Stimulated activated CD4-positive, alpha-beta T cell treated with anti-CD3 and anti-CD28 coated beads, Interleukin-12 subunit alpha, Interleukin-12 subunit beta, amount 100 ng/mL, for 24 hours (primary cell): ENCODE measurements at places on chromosomes 12 and 14.

DNA sequence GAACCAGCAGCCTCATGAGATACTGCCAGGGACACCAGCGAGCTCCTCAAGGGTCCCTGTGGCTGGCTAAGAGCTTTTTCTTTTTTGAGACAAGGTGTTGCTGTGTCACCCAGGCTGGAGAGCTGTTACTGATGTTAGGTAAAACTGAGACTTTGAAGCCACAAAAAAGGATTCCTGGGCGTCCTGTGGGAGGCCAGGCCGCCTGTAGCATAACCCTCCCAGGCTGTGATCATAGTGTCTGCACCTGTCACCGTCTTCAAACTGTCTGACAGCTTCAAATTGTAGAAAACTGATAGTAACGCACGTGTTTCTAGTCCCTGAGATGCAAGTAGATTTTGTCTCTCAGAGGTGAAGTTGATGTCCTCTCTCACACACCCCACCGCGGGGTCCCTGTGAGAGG, 4.1 kb downstream of the ZFYVE21 start:
- no peak for DNase-seq

DNA sequence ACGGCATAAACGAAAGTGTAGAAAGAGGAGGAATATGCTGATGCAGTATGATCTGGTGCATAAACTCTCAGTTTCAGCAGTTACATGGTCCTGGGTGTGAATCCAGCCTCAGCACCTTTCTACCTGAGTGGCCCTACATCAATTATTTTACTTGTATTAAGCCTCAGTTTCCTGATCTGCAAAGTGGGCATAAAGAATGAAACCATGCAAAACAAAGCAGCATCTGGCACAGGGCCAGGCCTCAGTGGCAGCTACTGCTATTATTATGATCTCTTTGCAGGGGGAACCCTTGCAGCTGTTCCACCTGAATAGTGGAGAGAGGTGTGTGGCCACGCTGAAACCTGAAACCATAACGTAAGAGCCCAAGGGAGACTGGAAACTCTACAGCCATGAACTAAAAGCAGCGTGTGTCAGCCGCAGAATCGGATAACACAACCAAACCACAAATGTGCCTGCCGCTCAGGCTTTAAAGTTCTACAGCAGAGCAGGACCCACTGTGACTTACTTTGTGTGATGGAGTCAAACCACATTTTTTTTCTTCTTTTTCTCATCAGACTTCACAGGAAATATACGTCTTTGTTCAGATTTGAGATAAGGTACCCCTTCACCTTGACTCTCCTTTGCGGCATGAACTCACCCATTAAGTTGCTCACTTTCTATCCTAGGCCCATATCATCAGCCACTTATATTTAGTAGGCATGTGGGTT, 29.2 kb upstream of the FOS start:
- peak; percentile 55 for DNase-seq

DNA sequence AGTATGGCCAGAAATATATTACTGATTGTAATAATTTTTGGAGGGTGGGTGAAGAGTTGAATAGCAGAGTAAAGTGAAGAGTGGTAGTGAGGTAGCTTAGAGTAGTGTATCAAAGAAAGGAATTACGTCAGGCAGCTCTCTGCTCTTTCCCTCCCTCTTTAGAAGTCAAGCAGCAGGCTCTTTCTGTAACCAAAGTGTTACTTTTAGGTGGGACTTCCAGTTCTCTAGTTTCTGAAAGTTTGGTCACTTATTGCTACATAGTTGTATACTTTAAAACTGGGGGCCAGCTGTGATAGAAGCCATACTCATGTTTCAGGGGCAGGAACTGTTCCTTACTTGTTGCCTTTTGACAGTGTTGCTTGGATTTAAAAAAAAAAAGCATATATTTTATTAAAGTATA, 30.6 kb downstream of the ATF7IP start:
- no peak for DNase-seq

GRCh38 chr14:75125617-75126016, 1.2 kb downstream of the NEK9 start:
- no peak for DNase-seq

- no peak for DNase-seq
These were observed 65.6 kb downstream of the FBXL14 start for GRCh38 chr12:1528791-1529190.

- no peak for DNase-seq
These were observed 8.2 kb downstream of the IPO8 start for GRCh38 chr12:30687265-30687986.

DNA sequence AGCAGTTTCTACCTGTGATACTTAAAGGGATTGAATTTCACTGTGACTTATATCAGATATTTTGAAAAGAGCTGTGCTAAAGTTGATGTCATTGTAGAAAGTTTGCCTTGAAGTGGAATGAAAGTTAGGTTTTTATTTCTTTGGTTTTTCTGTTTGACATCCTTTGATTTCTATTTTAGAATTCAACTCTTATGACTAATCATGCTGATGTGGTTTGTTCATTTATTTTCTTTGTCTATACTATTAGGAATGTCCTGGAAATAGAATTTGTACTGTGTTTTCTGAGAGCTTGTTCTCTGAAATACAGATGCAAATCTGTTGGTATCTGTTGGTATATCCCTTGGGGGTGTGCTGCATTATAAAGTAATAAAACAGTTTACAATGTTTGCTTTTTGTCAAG, 3.3 kb downstream of the CNOT2 start:
- no peak for DNase-seq

DNA sequence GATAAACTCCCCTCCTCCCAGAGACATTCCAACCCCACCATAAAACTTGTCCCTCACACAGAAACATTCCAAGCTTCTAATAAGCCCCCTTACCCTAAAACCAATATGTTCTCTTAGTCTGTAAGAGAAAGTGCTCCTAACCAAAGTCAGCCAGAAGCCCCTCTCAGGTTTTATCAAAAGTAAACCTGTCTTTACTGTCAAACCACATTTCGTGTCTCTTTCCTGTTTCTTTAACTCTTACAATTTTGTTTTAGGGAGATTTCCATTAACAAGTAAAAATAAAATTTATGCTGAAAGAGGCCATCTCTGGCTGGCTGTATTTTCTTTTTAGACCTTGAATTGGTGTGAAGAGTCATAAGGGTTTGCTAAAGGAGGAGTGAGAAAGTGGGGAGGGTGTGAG, 29.8 kb upstream of the CAPRIN2 start:
- DNase-seq: no peak

GRCh38 chr12:79886917-79887519, 47.9 kb downstream of the PPP1R12A start:
- no peak for DNase-seq

DNA sequence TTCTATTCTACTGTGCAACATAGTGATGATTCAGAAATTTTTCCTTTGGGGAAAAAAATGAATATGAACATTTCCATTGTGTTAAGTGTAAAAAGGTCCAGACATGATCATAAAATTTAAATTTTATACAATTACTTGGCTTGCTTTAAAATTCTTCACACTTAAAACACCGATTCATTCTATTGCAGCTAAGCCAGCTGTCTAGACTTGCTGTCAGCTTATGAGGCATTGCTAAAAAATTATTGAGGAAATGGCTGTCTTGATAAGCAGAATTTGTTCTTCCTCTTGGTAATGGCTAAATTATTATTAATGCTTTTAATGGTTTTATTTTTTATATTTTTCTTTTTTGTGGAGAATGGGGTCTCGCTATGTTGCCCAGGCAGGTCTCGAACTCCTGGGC, 1.8 kb downstream of the LYSET start:
- DNase-seq: no peak

DNA sequence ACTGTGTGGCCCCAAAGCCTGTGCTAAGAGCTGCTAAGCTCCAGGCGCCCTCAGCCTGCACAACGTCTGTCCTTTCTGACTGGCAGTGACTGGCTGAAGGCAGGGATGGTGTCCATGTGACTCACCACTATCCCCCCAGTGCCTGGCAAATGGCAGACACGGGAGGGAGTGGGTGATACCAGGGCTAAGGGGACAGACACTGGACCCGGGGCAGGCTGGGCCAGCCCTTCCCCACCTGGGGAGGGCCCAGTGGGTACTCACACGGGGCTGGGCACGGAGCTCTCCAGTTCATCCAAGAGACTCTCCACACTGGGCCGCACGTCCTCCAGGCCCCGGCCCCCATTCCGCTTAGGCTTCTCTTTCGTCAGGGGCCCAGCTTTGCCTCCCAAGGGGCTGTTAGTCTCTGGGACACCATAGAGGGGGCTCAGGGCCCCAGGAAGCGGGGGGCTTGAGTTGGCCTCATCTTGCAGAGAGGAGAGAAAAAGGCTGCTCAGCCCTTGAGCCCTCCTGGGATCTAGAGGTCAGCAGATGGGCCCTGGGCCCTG, 21.4 kb upstream of the RPLP0 start:
- no peak for DNase-seq

- DNase-seq: no peak
These were observed 77.0 kb downstream of the POLR3B start for GRCh38 chr12:106434526-106434925.

DNA sequence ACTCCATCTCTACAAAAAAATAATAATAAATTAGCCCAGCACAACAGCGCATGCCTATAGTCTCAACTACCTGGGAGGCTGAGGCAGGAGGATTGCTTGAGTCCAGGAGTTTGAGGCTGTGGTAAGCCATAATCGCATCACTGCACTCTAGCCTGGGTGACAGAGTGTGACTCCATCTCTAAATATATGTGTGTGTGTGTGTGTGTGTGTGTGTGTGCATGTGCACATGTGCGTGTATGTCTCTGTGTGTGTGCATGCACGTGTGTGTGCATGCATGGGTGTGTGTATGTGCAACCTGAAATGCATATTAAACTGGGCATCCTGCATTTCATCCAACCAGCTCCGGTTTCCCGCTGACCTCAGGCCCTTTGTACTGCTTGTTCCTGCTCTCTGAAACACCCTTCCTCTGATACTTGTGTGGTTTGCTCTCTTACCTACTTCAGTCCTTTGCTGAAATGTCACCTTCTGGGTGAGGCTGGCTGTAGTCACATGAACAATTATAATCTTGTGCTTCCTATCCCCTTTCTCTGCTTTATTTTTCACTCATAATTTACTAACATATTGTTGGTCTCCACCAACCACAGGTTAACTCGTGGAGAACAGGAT, 46.9 kb downstream of the PHLDA1 start:
- DNase-seq: no peak

DNA sequence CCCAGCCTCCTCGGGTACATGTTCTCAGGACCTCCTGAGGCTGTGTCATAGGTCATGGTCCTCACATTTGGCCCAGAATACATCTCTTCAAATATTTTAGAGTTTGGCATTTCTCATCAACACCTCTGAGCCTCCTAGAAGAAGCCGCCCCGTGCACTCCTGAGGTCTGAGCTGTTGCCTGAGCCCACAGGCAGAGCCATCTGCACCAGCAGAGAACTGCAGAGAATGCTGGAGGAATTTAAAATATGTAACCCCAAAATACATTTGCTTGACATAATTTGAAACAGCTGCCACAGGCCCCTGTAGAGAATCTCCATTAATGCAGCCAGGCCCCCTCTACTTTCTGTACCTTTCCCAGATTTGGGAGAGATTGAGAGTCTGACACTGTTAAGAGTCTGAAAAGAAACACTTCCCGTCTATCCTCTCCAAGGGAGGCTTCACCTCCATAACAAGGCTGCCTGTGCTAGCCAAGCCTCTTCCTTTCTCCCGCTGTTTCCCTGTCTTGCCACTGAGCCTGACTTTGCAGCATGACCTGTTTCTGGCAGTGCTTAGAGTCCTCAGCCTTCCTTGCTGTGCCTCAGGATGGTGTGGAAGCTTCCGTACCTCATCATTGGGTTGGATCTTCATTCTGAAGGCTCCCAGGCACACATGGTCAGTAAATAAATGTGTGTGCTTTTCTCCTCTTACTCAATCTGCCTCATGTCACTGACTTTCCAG, 95.4 kb upstream of the SFSWAP start:
- no peak for DNase-seq

- no peak for DNase-seq
These were observed 1.4 kb upstream of the CDCA4 start for GRCh38 chr14:105022276-105022670.

- no peak for DNase-seq
These were observed 25.2 kb downstream of the ARHGAP5 start for GRCh38 chr14:32102152-32102787.

DNA sequence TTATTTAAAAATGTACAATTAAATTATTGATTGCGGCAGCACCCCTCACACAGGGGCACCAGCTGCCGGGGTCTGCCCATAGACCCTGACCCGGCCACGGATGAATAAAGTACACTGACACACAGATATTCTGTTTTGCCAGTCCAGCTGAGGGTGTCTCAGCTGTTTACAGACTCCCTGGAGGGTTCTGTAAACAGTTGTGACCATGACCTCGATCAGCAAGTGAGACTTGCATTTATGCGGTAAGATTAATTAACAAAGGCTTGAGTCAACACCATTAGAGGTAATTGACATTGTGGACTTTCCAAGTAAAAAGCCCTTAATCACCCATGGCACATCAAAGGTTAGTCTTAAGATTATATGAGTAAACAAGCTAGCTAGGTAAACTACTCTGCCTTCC, 94.3 kb downstream of the FUT8 start:
- DNase-seq: no peak

GRCh38 chr14:90555126-90556011, 158.5 kb downstream of the CALM1 start:
- no peak for DNase-seq

DNA sequence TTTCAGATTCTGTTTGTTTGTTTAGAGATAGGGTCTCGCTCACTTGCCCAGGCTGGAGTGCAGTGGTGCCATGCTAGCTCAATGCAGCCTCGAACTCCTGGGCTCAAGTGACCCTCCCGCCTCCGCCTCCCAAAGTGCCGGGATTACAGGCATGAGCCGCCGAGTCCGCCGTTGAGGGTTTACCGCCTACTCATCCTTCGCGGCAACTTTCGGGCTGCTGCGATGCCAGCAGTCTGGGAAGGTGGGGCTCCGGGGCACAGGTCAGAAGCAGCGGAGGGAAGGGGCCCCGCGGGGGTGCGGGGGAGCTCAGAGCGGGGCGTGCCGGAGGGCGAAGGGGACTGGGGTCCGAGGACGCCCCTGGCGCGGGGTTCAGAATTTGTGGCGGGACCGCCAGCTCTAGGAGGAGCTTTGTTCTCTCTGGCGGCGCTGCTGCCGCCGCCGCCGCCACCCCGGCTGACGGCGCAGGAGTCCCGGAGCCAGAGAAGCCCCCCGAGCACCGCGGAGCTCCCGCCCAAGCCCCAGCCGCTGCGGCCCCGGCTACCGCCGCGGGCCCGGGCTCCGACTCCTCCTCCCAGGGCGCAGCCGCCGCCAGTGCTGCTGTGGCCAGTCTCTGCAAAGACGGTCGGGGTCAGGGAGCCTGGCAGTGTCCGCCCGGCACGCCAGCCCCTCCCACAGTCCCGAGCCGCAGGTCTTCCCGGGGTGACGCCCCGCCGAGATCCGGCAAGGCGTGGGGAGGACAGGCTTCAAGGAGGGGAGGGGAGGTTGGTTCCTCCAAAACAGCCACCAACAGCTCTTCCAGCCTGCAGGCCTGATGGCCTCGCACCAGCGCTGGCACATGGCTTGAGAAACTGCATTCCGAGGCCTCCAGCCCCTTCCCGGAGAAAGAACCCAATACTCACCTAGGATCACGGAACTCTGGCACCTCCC, 10.9 kb upstream of the KRT77 start:
- no peak for DNase-seq

DNA sequence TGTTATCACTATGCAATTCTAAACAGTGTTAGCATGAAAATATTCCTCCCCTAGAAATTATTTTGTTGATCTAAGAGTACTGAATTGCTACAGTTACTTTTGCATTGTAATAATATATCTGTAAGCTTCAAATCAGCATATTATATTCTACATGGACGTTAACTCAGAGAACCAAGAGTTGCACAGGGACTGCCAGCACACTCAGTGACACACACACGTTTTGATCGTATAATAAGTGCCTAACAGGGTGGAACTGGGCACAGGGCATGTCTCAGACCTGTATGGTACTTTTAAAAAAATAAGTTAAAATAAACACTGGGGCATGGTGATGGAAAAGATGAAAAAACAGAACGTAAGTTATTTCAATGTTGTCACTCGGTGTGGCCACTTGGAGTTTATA, 451.6 kb downstream of the RGS6 start:
- DNase-seq: no peak
